ENCODE measurements at places on chromosomes 3 and 15. TPM values are rescaled to one million over a fixed set of nuclear protein-coding genes. Genes with fewer than 3 reads are reported as not detected.

DNA sequence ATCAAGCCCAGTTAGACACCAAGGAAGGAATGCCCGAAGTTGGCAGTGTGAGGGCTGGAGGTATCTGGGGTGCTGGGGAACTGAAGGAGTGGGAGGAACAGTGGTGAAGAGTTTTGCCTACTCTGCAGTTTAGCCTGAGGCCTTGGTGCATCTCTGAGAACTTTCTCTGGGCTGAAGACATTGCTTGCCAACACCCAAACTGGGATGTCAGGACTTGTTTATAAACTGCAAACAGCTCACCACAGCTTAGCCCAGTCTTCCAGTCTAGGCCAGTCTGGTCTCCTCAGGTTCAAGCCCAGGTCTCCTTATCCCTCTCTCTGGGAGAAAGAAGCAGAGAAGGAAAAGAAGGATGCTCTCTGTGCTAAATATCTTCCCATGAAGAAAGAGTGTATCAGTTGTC, 68.0 kb upstream of the BOC start:
- no peak overlapping the region for H3K4me3 ChIP-seq
- H3K4me1 ChIP-seq: peaks cover 6% of the 10 kb centered on the region
- no peaks in the 10 kb centered on the region for H3K36me3 ChIP-seq
- H3K27me3 ChIP-seq: no peaks in the 10 kb centered on the region

DNA sequence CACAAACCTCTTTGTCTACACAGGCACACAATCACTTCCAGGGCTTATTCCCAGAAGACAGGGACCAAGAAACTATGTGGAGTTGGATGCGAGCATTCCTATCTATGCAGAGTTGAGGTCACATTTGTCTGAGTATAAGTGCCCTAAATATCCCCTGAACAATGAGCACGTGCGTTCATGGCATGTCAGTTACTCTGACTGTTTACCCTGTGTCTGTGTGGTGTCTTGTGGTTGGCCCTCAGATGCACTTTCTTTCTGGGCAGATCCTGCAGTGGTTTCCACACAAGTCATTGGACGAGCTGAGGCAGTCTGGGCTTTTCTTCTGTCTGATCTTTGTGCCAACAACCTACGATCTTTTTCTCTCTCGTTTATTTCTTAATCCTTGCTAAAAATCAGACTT, 134.5 kb downstream of the FBN1 start:
- no peaks in the 10 kb centered on the region for H3K27me3 ChIP-seq
- no peak overlapping the region for H3K4me3 ChIP-seq
- H3K27ac ChIP-seq: no peak overlapping the region
- H3K4me1 ChIP-seq: no peaks in the 10 kb centered on the region
- no peak for DNase-seq
- H3K36me3 ChIP-seq: no peaks in the 10 kb centered on the region

The OXTR gene
- 0.07 TPM for polyA plus RNA-seq

DNA sequence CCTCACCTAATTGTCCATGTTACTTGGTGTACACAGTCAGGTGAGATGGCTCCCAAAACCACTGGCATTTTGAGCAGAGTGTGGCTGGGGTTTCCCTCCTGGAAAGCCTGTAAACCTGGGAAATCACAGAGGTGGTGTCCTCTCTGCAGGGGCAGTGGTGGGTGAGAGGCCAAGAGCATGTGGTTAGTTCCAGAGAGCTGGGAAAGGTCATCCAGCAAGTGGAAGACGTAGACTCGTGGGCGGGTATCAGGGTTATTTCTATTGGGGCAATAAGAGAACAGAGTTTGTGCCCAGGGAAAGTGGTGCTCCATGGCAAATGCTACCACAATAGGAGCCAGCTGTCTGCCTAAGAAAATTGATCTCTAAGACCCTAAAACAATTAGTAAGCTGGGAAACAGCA, 44.6 kb upstream of the LIMD1 start:
- no peak overlapping the region for H3K4me3 ChIP-seq
- H3K27me3 ChIP-seq: no peaks in the 10 kb centered on the region
- peaks cover 70% of the 10 kb centered on the region for H3K4me1 ChIP-seq
- H3K36me3 ChIP-seq: no peaks in the 10 kb centered on the region
- H3K27ac ChIP-seq: no peak overlapping the region

DNA sequence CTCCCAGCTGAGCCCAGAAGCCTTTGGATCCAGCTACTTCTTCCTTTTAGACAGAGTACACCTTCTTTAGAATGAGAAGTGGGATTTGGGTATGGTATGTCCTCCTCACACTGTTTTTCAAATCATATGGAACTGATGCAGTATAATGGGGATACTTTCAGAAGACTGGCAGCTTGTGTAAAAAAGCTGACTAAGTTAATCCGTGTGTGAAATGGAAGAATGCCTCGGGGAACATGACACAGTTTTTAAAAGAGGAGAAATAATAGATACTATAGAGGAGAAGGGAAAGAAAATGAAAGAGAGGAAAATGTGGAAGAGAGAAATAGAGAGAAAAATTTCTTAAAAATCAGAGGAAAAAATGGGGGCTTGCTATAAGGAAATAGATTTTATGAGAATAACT, 47.7 kb downstream of the TUSC7 start:
- no peak for DNase-seq
- no peak overlapping the region for H3K4me3 ChIP-seq
- no peak overlapping the region for H3K27ac ChIP-seq
- no peaks in the 10 kb centered on the region for H3K27me3 ChIP-seq
- no peaks in the 10 kb centered on the region for H3K4me1 ChIP-seq

GRCh38 chr3:155747286-155747945, 2.5 kb upstream of the PLCH1 start:
- H3K27me3 ChIP-seq: peaks cover 44% of the 10 kb centered on the region
- H3K4me1 ChIP-seq: peaks cover 25% of the 10 kb centered on the region
- DNase-seq: no peak
- no peak overlapping the region for H3K4me3 ChIP-seq

GRCh38 chr3:177195242-177195991, 1.9 kb downstream of the TBL1XR1 start:
- H3K27me3 ChIP-seq: no peaks in the 10 kb centered on the region
- H3K4me1 ChIP-seq: peaks cover 27% of the 10 kb centered on the region
- peak overlapping the region; percentile 96 for H3K4me3 ChIP-seq
- no peaks in the 10 kb centered on the region for H3K36me3 ChIP-seq
- no peak for DNase-seq

GRCh38 chr15:80871858-80872257, 92.7 kb downstream of the CEMIP start:
- H3K27ac ChIP-seq: no peak overlapping the region
- H3K4me1 ChIP-seq: no peaks in the 10 kb centered on the region
- DNase-seq: no peak

The CGNL1 gene
- not detected for polyA plus RNA-seq

The GOLGA8N gene
- 3.2 TPM for polyA plus RNA-seq

The LOXL1 gene
- polyA plus RNA-seq: 0.07 TPM

DNA sequence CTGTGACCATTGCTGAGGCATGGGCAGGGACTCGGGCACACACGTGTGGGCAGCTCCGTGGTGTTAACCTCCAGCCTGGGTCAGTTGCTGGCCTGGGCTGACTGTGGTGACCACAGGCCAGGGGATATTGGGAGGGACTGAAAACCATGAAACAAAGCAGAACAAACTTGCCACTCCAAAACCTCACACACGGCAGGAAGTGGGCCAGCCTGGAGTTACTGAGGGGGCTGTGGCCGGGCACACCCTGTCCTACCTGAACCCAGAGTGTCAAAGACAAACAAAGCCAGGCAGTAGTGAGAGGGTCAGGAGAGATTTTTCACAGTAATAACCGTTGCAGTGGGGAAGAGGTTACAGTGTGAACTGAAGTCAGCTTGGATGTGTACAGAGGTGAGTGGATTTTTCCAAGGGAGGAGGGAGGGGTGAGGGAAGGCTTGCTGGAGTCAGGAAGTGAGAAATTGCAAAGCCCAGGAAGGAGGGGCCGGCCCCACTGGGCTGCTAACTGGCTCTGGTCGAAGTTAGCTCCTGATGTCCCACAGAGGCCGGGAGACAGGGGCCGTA, 40.0 kb upstream of the ATP10A start:
- no peaks in the 10 kb centered on the region for H3K27me3 ChIP-seq
- no peak for DNase-seq
- no peak overlapping the region for H3K27ac ChIP-seq
- H3K4me1 ChIP-seq: no peaks in the 10 kb centered on the region
- H3K36me3 ChIP-seq: no peaks in the 10 kb centered on the region
- no peak overlapping the region for H3K4me3 ChIP-seq

The CTXN2 gene
- not detected for polyA plus RNA-seq

- H3K4me1 ChIP-seq: no peaks in the 10 kb centered on the region
- no peaks in the 10 kb centered on the region for H3K36me3 ChIP-seq
- H3K27ac ChIP-seq: no peak overlapping the region
- no peak overlapping the region for H3K4me3 ChIP-seq
- H3K27me3 ChIP-seq: no peaks in the 10 kb centered on the region
Observed at GRCh38 chr3:155948476-155948875, 78.0 kb downstream of the GMPS start.

- no peak overlapping the region for H3K4me3 ChIP-seq
- H3K27ac ChIP-seq: no peak overlapping the region
- H3K4me1 ChIP-seq: peaks cover 2% of the 10 kb centered on the region
- no peak for DNase-seq
- H3K36me3 ChIP-seq: peaks cover 23% of the 10 kb centered on the region
Observed at GRCh38 chr3:32438596-32439344, 47.1 kb downstream of the CMTM7 start.

DNA sequence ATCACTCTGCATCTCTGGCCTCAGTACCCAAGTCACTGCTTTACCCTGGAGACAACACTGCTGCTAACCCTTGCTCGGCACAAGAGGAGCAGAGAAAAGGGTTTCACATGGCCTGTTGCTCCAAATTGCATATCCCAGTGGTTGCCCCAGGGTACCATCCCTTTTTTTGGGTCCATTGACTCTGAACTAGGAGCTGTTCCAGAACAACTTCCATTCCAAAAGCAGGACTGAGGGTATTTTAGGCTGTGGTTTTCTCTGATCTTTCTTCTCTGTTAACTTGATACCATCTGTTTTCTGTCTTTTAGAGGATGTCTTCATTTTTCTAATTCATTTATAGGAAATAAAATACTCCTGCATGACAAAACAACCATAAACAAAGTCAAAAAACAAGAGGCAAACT, 17.3 kb upstream of the RYK start:
- no peak overlapping the region for H3K27ac ChIP-seq
- DNase-seq: no peak
- H3K4me1 ChIP-seq: no peaks in the 10 kb centered on the region
- H3K4me3 ChIP-seq: no peak overlapping the region

- no peaks in the 10 kb centered on the region for H3K27me3 ChIP-seq
- H3K4me3 ChIP-seq: no peak overlapping the region
- H3K36me3 ChIP-seq: no peaks in the 10 kb centered on the region
- no peaks in the 10 kb centered on the region for H3K4me1 ChIP-seq
Observed at GRCh38 chr3:133246119-133246518, 153.7 kb upstream of the BFSP2 start.

The NLGN1 gene
- not detected for polyA plus RNA-seq

The CSK gene
- 106 TPM for polyA plus RNA-seq

GRCh38 chr15:62094388-62094787, 27.6 kb downstream of the C2CD4A start:
- no peaks in the 10 kb centered on the region for H3K36me3 ChIP-seq
- DNase-seq: no peak
- no peaks in the 10 kb centered on the region for H3K4me1 ChIP-seq
- H3K27me3 ChIP-seq: peaks cover 2% of the 10 kb centered on the region
- no peak overlapping the region for H3K27ac ChIP-seq

GRCh38 chr15:94441760-94442159, 210.4 kb downstream of the MCTP2 start:
- H3K27ac ChIP-seq: no peak overlapping the region
- DNase-seq: no peak
- no peak overlapping the region for H3K4me3 ChIP-seq
- H3K36me3 ChIP-seq: no peaks in the 10 kb centered on the region

DNA sequence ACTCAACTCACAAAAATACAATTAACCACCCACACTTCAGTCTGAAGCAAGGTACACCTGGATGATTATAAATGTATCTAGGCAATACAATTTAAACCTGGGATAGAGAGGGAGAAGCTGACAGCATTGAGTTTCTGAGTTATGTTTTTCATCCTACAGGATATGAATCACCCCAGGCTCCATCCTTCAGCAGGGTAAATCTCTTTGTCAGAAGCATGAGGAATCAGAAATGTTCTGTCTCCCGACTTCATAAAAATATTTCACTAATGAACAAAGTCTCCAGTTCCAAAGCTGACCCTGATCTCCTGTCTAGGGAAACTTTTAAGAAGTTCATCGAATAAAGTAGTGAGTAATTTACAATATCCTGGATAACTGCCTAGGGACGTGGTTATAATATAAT, 25.5 kb upstream of the FRMD4B start:
- no peaks in the 10 kb centered on the region for H3K36me3 ChIP-seq
- no peak overlapping the region for H3K4me3 ChIP-seq
- H3K4me1 ChIP-seq: peaks cover 7% of the 10 kb centered on the region

- no peak for DNase-seq
- H3K36me3 ChIP-seq: no peaks in the 10 kb centered on the region
- no peak overlapping the region for H3K4me3 ChIP-seq
- H3K4me1 ChIP-seq: no peaks in the 10 kb centered on the region
Observed at GRCh38 chr15:35210370-35210769, 125.3 kb upstream of the NANOGP8 start.

The EPHA3 gene
- polyA plus RNA-seq: not detected

GRCh38 chr3:27910456-27910855, 188.3 kb upstream of the EOMES start:
- no peaks in the 10 kb centered on the region for H3K36me3 ChIP-seq
- no peak for DNase-seq
- no peak overlapping the region for H3K4me3 ChIP-seq
- H3K27ac ChIP-seq: no peak overlapping the region

The DHX30 gene
- polyA plus RNA-seq: 20.1 TPM

GRCh38 chr15:84079885-84080777, 155.4 kb upstream of the GOLGA6L4 start:
- H3K4me1 ChIP-seq: no peaks in the 10 kb centered on the region
- peaks cover 44% of the 10 kb centered on the region for H3K27me3 ChIP-seq
- peak; percentile 2 for DNase-seq

The TATDN2 gene
- polyA plus RNA-seq: 6.0 TPM

DNA sequence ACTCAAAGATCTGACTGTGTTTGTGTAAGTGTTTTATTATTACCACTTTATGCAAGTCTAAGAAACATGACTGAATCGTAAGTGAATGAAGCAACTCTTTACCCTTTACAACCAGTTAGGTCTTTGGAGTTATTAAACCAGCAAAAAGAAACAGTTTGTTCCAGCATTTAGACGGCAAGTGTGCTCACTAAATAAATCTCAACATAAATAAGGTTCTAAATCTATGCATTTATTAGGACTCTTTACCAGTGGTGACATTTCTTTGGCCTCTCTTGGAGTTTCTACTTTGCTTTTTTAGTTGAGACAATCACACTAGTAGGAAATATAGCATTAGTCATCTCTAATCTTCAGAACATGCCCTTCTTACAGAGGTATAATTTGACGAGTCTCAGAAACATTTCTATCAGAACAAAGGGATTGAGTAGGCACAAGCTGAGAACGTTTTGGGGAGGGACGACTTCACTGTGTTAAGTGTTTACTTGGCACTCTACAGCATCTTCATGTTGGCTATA, 739.9 kb upstream of the NR2F2 start:
- no peaks in the 10 kb centered on the region for H3K27me3 ChIP-seq
- H3K4me1 ChIP-seq: no peaks in the 10 kb centered on the region
- no peak overlapping the region for H3K4me3 ChIP-seq
- H3K27ac ChIP-seq: no peak overlapping the region
- H3K36me3 ChIP-seq: no peaks in the 10 kb centered on the region

The MFGE8 gene
- 1.9 TPM for polyA plus RNA-seq

The NMNAT3 gene
- polyA plus RNA-seq: 1.4 TPM
